ENCODE measurements at places on chromosomes 13 and 19.

- no peak for DNase-seq
Measured at GRCh38 chr19:41784312-41784711, 12.1 kb upstream of the CEACAM3 start.

DNA sequence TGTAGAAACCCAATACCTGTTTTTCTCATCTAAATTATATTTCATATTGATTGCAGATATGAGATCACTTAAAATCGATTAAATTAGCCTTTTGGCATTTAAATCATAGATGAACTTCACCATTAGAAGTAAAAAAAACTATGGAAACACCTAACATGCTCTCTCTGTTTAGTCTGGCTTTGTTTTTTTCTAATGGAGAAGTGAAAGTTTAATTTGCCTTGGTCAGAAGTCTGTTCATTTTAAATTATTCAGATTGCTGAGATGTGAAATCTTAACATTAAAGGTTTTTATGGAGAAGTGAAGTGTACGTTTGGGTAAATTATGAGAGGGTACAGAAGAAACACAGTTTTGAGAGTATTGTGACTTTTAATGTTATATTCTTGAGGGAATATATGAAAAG, 6.7 kb downstream of the SUGT1 start:
- no peak for DNase-seq

DNA sequence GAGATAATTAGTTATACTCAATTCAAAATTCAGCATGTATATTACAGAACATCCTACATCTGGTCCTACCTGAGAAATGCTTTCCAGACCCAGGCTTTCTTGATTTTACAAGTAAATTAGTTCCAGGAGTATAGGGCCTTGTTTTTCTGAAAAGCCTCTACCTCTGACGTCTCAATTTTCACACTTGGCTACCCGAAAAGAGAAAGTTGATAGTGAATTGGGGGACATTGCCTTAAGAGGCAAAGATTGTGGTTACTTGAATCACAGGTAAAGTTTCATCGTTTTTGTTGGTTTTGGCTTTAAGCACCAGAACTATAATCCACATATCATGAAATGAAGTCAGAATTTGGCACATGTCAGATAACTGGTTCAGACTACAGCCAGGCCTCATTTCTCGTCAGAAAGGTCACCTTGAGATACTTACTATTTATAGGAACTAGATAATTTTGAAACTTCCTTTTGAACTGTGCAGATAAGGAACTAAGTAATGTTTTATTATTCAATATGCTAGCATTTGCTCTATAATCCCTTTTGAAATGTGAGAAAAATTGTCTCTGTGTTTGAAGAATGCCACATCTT, 30.8 kb downstream of the FAM124A start:
- DNase-seq, result no peak

- no peak for DNase-seq
Measured at GRCh38 chr13:64413529-64413928, 2816.6 kb downstream of the PCDH9 start.

GRCh38 chr13:102620516-102620915, 23.7 kb downstream of the TPP2 start:
- no peak for DNase-seq

GRCh38 chr13:99376924-99377323, 69.7 kb upstream of the GPR183 start:
- no peak for DNase-seq

GRCh38 chr13:76778853-76779252, 107.4 kb downstream of the KCTD12 start:
- no peak for DNase-seq

DNA sequence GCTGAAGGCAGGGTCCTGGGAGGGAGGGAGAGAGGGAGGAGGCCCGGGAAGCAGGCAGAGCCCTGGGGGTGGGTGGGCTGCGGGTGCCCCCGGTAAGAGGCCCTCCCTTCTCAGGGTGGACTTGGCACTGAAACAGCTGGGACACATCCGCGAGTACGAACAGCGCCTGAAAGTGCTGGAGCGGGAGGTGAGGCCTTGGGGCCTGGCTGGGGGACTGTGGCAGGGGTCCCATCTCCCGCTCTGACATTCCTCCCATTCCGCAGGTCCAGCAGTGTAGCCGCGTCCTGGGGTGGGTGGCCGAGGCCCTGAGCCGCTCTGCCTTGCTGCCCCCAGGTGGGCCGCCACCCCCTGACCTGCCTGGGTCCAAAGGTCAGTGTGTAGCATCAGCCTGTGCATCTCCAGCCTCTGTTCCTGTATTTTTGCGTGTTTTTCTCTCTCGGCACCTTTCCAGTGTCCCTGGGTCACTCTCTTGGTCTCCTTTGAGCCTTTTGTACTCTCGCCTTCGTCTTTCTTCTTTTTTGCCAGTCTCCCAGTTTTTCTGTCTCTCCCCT, 53.4 kb downstream of the TRPM4 start:
- no peak for DNase-seq

DNA sequence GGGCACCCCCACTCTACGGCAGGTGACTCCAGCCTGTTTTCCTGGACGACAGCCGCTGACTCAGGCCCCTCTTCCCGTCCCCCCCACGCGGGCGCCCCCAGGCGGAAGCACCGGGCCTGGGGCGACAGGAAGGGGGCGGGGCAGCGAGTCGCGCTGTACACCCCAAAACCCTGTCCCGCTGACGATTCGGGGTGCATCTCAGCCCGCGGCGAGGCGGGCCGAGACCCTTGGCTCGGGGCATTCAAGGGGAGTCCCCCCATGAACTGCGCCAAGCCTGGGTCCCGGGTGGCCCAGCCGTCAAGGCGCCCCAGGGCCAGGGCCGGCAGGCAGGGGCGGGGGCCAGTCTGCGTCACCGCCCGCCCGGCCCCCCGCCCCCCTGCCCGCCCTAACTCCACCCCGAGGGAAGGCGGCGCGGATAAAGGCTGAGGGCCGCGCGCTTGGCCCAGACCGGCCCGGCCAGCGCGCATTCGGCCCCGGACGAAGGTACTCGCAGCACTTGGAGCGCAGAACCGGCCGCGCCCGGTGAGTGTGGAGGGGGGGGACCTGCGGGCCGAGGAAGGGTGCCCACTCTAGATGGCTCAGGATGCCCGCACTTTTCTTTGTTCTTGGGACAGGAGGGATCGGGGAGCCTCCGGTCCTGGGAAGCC, at the start of gene MIDN:
Gene MIDN, plus strand, starts transcription at position 445 of the 647 bp plus-strand sequence. CDS start 1,714 bp downstream, outside the sequence.
- DNase-seq, result no peak

DNA sequence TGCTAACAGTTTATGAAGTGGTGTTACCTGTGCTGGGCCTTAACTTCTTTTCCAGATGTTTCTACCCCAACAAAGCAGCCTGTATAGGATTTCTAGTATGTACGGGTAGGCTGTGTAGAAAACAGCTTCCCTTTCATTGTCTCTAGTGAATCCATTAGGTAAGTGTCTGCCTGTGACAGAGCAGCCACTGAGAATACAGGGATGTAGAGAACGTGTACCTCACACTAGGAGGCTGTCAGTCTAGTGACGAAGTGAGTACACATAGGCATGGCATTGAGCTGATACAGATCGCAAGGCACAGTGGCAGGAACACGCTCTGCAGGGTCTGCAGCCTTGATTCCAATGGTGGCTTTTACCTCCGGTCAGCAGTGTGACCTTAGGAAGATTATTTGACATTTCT, 117.7 kb downstream of the SHISA2 start:
- no peak for DNase-seq

DNA sequence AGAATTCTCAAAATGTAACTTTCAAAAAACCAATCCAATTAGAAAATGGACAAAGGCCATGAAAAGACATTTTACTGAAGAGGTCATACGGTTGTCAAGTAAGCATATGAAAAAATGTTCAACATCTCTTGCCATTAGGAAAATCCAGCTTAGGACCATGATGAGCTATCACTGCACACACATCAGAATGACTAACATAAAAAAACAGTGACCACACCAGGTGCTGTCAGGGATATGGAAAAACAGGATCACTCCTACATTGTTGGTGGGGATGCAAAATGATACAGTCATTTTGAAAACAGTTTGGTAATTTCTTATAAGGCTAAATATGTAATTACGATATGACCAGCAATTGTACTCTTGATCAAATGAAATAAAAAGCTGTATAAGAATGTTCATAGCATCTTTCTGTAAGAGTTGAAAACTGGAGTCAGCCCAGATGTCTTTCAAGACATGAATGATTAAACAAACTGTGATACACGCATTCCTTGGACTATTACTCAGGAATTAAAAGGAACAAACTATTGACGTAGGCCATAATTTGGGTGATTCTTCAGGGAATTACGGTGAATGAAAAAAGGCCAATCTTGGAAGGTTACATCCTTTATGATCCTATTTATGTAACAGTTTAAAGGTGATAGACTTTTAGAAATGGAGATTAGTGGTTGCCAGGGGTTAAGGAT, 26.9 kb upstream of the RCBTB2 start:
- DNase-seq, result no peak

DNA sequence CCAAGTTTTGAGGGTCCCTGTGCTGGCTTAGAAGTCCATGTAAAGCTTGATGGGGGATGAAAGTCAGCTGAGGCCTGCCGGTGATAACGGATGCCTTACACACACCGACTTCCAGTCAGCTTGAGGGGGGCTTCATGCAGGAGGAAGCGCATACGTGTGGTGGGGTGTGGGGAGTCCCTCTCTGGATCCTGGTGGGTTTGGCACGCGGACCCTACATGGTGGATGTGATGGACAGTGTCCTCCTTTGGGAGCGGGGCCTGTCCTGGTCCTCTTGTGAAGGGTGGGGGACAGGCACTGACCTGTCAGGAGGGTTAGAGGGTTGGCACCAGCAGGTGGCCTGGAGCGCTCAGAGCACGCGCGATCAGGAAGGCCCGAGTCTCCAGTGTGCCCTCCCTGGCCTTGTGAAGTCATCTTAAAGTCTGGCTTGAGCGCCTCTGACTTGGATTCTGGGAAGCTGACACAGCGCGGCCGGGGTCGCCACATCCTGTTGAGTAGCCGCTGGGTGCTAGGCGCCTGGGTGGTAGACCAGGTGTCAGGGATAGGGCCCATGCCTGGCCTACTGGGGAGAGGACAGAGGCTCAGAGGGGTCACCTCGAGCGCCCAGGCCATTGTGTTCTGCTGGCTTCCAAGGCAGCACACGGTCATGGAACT, 2.9 kb downstream of the DAZAP1 start:
- no peak for DNase-seq

- no peak for DNase-seq
Measured at GRCh38 chr13:69970520-69970919, 137.1 kb upstream of the ATXN8OS start.

GRCh38 chr13:28658539-28658795, 463 bp upstream of the POMP start:
- DNase-seq, result no peak

DNA sequence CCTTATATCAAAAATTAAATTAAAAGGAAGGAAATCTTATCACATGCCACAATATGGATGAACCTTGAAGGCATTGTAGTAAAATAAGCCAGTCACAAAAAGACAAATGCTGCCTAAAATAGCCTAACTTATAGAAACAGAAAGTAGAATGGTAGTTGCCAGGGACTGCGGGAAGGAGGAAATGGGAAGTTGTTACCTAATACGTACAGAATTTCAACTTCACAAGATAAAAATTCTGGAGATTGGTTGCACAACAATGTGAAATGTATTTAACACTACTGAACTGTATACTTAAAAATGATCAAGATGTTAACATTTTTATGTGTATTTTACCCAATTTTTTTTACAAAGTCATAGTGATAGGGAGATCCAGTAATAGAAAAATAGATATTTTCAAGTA, 10.2 kb upstream of the N4BP2L2 start:
- DNase-seq, result no peak

DNA sequence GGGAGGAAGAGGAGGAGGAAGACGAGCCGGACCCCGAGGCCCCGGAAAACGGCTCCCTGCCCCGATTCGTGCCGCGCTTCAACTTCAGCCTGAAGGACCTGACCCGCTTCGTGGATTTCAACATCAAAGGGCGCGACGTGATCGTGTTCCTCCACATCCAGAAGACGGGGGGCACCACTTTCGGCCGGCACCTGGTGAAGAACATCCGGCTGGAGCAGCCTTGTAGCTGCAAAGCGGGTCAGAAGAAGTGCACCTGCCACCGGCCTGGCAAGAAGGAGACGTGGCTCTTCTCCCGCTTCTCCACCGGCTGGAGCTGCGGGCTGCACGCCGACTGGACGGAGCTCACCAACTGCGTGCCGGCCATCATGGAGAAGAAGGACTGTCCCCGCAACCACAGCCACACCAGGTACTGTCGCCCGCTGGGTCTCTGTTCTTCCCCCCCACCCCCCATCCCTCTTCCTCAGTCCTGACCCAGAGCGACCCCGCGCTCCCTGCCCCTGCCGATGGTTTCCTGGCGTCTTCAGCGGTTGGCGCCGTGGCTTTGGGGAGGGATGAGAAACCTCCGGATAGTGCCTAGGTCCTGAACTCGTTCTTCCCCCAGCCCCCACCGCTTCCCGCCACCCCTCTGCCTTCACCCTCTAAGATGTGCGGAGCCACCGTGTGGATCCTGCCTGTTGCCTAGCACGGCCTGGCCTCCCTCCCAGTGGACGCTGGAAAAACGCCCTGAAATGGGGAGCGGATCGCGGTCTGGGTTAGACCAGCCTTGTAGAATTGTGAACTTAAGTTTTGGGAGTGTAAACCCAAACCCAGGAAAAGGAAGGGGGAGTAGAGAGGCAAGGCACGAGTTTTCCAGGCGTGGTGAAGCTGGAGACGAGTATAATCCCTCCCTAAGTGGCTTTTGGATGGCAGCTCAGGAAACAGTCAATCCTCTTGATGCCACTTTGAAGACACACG, 1.5 kb downstream of the HS6ST3 start:
- peak; percentile 49 for DNase-seq

- peak; percentile 70 for DNase-seq
Measured at GRCh38 chr13:23433171-23434153, at the start of gene SACS. SACS (minus strand) TSS chr13:23433702; CDS start chr13:23411239, 22,463 bp downstream.

DNA sequence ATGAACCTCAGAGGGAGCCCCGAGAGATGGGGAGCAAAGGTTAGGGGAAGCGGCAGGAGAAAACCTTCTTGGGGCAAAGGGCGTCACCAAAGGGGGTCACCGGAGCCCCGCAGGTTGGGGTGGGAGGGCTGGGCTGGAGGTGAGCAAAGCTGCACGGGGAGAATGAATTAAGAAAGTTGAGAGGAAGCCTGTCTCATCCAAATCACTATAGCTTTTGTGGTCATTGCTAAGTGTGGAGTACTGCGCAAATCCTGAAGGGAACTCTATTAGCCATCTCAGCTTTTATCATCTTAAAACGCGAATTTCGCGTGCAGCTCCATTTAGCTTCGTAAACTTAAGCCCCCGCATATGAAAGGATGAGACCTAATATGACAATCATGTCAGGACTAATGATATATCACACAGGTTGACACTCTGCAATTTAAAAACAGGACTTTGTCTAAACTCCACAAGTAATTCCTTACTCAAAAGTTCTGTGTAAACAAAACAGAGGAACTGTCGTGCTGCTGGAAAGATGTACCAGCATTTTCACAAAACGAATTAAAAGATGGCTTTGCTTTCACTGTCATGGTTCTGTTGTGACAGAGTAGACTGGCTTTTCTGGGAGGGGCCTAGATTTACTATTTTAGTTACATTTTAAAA, 631 bp downstream of the LACC1 start:
- DNase-seq, result no peak
